ENCODE measurements at places on chromosomes 6 and 20.

GRCh38 chr6:2970753-2971419, 481 bp downstream of the SERPINB6 start:
- DNase-seq = peak; percentile 80

DNA sequence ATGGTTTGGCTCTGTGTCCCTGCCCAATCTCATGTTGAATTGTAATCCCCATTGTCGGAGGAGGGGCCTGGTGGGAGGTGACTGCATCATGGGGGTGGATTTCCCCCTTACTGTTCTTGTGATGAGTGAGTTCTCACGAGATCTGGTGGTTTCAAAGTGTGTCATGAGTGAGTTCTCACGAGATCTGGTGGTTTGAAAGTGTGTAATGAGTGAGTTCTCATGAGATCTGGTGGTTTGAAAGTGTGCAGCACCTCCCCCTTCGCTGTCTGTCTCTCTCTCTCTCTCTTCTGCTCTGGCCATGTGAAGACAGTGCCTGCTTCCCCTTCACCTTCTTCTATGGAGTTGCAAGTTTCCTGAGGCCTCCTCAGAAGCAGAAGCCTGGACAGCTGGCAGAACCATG, 87.6 kb downstream of the MYLK4 start:
- no peak for DNase-seq

DNA sequence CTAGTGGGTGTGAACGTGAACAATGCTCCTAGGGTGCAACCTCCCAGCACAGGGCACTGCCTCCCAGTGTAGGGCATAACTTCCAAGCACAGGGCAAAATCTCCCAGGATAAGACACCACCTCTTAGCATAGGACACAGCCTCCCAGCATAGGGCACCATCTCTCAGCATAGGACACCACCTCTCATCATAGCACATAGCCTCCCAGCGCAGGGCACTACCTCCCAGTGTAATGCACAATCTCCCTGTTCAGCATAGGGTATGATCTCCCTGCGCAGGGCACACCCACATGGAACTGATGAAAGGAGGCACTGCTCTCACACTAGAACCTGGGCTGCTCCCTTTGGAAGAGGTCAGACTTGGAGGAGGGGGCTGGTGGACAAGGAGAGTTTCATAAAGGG, 21.3 kb upstream of the CST1 start:
- DNase-seq = no peak

DNA sequence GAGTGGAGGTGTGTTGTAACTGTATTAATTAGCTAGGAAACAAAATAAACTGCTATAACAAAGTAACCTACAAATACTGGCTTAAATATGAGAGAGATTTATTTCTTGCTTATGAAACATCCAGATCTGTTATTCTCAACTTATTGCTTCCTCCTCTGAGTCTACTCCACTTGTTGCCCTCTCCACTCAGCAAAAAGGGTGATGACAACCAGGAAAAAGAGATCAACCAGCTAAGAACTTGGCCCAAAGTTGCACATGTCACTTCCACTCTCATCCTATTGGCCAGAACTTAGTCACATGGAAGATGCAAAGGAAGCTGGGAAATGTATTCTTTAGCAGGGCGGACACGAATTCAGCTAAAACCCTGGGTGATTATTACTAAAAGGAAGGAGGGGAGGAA, 5.2 kb upstream of the TP53RK start:
- no peak for DNase-seq

- DNase-seq = peak; percentile 45
Observed at GRCh38 chr6:75204959-75205775, 686 bp downstream of the COL12A1 start.

- no peak for DNase-seq
Observed at GRCh38 chr6:91653895-91654294, 1067.0 kb upstream of the MAP3K7 start.

DNA sequence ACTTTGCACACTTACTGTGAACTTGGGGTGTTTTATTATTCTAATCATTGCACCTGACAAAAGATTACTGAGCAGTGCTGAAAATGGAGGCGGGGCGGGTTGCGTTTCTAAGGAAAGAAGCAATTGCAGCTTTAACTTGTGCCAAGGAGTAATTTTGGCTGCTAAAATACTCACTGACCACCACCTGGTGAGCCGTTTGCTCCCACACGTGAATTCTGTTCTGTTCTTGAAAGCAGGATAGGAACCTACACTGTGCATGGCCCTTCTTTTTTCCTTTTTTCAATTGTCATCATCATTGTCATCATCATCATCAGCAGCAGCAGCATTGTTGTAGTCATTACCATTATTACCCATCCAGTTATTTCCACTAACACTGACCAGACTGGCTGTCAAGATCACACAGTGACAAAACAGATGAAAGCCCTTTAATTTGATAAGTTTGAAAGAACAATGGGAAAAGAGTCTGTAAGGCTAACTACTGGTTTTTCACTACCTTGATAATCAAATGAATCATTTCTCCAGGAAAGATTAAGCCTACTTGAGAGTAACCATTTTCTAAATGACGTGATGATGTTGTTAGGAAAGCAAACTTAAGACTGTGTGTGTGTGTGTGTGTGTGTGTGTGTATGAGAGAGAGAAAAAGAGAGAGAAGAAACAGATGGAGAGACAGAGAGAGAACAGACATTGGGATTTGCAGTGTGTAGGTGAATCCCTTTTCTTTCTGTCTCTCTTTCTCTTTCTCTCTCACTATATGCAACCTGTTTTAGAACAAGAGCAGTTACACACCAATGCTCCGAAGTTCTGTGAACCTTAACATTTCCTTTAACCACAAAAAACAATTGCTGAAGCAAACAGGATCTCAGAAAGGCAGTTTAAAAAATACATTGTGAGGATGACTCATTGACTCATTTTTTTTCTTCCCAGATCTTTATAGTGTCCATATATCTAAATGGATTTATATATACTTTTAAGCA, 3.8 kb downstream of the RIPOR2 start:
- DNase-seq = no peak

- DNase-seq = no peak
Observed at GRCh38 chr20:37522260-37523011, 1.4 kb downstream of the NNAT start.

Data from activated naive CD8-positive, alpha-beta T cell treated with anti-CD3 and anti-CD28 coated beads, Interleukin-2, amount 10 ng/mL, durations not matched to agents 7 days and 5 days (primary cell).